Right renal cortex interstitium (tissue), 3 donors: ENCODE measurements at places on chromosomes 1 and 21.

DNA sequence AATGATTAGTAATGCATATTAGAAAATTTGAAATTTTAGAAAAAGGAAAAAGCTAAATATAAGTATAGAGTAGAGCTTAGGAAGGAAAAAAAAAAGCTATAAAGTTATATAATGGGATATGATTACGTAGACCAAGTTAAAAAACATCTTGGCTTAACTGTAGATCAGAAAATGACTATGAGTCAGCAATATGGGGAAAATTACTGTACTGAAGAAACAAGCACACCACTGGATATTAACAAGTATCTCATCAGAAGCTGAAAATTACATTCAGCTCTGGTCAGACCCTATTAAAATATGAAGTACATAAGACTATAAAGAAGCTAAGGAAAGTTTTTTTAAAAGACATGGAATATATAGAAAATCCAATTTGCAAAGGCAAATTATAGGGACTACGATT, 19.5 kb downstream of the DNAJC8 start:
- DNase-seq: no peak

DNA sequence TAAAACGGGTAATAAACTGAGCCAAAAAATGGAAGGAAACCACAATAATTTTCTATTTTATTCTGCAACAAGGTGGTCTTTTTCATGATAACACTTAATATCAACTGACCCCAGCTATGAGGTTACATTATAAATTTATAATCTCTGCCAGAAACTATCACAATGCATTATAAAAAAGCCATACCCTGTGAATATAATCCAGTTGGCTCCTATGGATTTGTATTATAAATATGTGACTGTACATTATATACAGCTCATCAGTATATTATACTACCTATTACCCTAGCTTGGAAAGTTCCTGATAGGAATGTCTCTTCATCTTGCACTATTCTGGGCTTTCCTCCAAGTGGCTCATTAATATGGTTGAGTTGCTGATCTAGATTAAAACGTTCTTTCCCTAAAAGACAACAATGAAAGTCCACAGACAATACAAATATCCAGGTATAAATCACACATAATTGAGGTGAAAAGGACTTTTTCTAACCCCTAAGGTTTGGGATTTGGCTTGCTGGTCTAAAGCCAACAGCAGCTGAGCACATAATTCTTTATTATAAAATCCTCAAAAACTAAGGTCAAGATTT, 487.7 kb downstream of the TTLL7 start:
- no peak for DNase-seq

DNA sequence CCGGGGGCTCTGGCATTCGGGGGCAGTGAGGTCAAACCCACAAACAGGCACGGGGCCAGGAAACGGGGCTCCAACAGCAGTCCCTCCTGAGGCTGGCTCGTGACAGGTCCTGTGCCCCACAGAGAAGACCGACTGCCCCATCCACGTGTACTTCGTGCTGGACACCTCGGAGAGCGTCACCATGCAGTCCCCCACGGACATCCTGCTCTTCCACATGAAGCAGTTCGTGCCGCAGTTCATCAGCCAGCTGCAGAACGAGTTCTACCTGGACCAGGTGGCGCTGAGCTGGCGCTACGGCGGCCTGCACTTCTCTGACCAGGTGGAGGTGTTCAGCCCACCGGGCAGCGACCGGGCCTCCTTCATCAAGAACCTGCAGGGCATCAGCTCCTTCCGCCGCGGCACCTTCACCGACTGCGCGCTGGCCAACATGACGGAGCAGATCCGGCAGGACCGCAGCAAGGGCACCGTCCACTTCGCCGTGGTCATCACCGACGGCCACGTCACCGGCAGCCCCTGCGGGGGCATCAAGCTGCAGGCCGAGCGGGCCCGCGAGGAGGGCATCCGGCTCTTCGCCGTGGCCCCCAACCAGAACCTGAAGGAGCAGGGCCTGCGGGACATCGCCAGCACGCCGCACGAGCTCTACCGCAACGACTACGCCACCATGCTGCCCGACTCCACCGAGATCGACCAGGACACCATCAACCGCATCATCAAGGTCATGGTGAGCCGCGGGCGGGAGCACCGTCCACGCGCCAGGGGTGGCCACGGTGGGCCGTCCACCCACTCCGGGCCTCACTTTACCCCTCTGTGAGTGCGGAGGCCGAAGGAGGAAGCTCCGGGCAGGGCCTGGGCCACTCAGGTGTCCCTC, 14.2 kb downstream of the COL6A2 start:
- DNase-seq: no peak

GRCh38 chr1:223730479-223731132, 18.3 kb downstream of the CAPN2 start:
- DNase-seq: no peak

DNA sequence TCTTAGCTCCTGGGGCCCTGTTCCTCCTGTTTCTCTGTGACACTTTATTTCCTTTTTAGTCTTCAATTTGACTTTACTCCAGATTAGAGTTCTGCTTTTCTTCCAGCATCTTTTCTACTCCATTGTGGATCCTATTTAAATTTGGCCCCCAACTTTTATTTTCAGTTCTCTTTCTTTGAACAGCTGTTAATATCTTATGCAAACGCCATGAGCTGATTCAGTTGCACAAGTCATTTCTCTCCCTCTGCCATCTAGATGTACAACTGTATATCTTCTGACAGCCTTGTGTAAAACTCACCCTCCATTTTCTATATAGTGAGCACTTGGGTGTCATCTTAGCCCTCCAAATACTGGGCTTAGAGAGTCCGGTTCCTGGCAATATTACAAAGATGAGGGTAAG, 42.2 kb downstream of the SPATA17 start:
- DNase-seq: no peak

GRCh38 chr1:236143104-236143948, 987 bp downstream of the GPR137B start:
- DNase-seq: no peak

DNA sequence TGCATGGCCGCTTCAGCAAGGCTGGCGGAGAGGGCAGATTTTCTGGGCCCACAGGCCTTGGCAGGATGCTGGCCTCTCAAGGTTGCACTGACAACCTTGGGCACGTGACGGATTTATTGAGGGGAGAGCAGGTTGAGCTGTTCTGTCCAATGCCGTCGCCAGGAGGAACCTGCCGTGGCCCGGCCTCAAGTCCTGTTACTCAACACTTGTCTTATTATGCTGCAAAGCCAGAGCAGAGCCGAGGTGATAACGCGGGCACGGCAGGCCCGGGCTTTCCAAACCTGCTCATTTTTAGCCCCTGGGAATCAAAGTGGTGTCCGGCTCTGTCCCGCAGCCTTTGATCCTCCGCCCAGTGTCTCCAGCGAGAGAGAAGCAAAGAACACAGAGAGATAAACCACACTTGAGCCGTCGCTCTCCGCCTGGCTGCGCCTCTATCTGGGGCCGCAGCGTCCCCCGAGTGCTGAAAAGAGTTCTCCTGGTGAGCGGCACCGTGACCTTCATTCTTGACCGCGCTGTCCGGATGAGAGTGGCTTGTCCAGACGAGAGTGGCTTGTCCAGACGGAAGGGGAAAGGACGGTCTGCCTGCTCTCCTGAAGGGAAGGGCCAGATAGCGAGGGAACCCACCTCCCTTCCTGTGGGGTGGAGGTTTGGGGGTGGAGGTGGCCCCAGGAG, 162.3 kb upstream of the ARHGEF16 start:
- no peak for DNase-seq
